ENCODE measurements at places on chromosomes 16 and 17. TPM values are rescaled to one million over a fixed set of nuclear protein-coding genes. Genes with fewer than 3 reads are reported as not detected.
A peak's percentile ranks its signal among the peaks of the same experiment; 100 is the strongest.

CLEC19A gene
- not detected for total RNA-seq

OR1A1 gene
- not detected for total RNA-seq

- H3K4me1 ChIP-seq, result peaks cover 12% of the 10 kb centered on the region
- H3K27ac ChIP-seq, result no peak overlapping the region
- no peak for DNase-seq
- H3K36me3 ChIP-seq, result peaks cover 4% of the 10 kb centered on the region
Measured at GRCh38 chr16:89670496-89671431, 13.1 kb downstream of the SPATA33 start.

KLHL10 gene
- not detected for total RNA-seq

GRCh38 chr17:8924595-8924994 is 40.9 kb downstream of the PIK3R5 start:
- H3K36me3 ChIP-seq, result peaks cover 52% of the 10 kb centered on the region
- no peak overlapping the region for H3K27ac ChIP-seq
- DNase-seq, result no peak
- peaks cover 16% of the 10 kb centered on the region for H3K4me1 ChIP-seq
- no peak overlapping the region for H3K4me3 ChIP-seq

- no peaks in the 10 kb centered on the region for H3K4me1 ChIP-seq
- no peak for DNase-seq
- no peaks in the 10 kb centered on the region for H3K27me3 ChIP-seq
- no peak overlapping the region for H3K27ac ChIP-seq
- H3K36me3 ChIP-seq, result no peaks in the 10 kb centered on the region
- no peak overlapping the region for H3K4me3 ChIP-seq
Measured at GRCh38 chr16:51971184-51971583, 575.8 kb downstream of the TOX3 start.

GRCh38 chr17:61617330-61617729 is 26.3 kb upstream of the NACA2 start:
- H3K27me3 ChIP-seq, result peaks cover 16% of the 10 kb centered on the region
- peaks cover 4% of the 10 kb centered on the region for H3K4me1 ChIP-seq
- no peak for DNase-seq
- H3K36me3 ChIP-seq, result peaks cover 4% of the 10 kb centered on the region

LITAFD gene
- not detected for total RNA-seq

DNA sequence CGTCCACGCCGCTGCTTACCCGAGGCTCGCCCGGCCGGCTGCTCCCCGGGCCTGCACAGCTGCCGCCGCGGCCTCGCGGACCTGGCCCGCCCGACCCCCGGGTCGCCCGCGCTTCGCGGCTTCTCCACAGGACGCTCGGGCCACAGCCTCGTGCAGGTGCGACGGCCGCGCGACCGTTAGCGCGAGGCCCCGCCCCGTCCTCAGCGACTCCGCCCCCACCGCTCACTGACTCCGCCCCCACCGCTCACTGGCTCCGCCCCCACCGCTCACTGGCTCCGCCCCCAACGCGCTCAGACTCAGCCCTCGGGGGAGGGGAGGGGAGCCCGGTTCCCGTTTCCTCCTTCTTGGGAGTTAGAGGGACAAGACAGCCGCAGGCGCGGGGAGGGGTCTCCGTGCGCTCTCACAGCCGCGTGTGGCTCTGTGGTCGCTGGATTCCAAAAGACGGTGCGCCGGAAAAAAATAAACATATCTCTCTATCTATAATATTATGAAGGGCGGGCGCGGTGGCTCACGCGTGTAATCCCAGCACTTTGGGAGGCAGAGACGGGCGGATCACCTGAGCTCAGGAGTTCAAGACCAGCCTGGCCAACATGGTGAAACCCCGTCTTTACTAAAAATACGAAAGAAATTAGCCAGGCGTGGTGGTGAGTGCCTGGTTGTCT is at the start of gene MEIOB:
Gene MEIOB (minus strand): TSS at position 191 of the 662 bp plus-strand sequence. CDS start 3,989 bp downstream, outside the sequence.
- H3K27ac ChIP-seq, result no peak within 1 kb of the TSS
- H3K27me3 ChIP-seq, result peaks cover 12% of the 10 kb centered on the region
- no peak within 1 kb of the TSS for H3K4me3 ChIP-seq
- H3K36me3 ChIP-seq, result no peaks in the 10 kb centered on the region

DNA sequence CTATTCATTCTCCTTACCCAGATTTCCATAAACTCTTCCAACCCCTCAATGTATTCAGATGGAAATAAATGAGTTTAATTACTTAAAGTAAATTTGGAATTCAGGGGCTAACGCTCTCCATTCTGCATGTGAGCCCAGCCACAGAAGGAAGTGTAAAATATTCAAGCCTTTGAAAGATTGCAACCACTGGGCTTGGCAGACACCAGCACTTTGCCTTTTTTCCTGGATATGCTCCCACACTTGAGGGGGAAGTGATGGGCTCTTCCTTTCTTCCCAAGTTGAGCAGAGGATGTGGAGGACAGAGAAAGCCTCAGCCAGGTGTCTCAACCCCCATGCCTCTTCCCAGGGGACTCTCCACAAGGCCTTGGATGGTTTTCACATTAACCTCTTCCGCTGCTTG is 825.1 kb upstream of the EEF2KMT start:
- no peaks in the 10 kb centered on the region for H3K36me3 ChIP-seq
- no peaks in the 10 kb centered on the region for H3K4me1 ChIP-seq
- no peak overlapping the region for H3K27ac ChIP-seq

DNA sequence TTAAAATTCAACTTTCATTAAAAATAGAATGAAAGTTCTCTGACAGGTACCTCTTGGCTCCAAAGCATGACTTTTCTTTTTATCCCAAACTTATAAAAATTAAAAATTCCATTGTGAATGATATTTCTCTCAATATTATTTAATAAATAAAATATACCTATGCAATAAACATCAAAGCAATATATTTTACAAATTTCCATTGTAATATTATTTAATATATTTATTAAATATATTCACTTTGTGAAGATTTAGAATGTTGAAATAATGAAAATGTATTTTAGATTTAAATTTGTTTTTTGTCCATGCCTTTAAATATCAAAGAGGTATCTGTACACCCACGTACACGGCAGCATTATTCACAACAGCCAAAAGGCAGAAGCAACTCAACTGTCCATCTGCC is 147.8 kb downstream of the CEP112 start:
- H3K27me3 ChIP-seq, result no peaks in the 10 kb centered on the region
- no peaks in the 10 kb centered on the region for H3K4me1 ChIP-seq
- no peaks in the 10 kb centered on the region for H3K36me3 ChIP-seq
- no peak for DNase-seq
- no peak overlapping the region for H3K4me3 ChIP-seq

AHSP gene
- total RNA-seq, result not detected

GRCh38 chr17:50638966-50639713 is 4.5 kb downstream of the ABCC3 start:
- peaks cover 33% of the 10 kb centered on the region for H3K27me3 ChIP-seq
- no peak overlapping the region for H3K27ac ChIP-seq
- no peaks in the 10 kb centered on the region for H3K4me1 ChIP-seq
- H3K4me3 ChIP-seq, result no peak overlapping the region

TLCD3A gene
- 17.9 TPM for total RNA-seq

C16orf87 gene
- 7.5 TPM for total RNA-seq

DNA sequence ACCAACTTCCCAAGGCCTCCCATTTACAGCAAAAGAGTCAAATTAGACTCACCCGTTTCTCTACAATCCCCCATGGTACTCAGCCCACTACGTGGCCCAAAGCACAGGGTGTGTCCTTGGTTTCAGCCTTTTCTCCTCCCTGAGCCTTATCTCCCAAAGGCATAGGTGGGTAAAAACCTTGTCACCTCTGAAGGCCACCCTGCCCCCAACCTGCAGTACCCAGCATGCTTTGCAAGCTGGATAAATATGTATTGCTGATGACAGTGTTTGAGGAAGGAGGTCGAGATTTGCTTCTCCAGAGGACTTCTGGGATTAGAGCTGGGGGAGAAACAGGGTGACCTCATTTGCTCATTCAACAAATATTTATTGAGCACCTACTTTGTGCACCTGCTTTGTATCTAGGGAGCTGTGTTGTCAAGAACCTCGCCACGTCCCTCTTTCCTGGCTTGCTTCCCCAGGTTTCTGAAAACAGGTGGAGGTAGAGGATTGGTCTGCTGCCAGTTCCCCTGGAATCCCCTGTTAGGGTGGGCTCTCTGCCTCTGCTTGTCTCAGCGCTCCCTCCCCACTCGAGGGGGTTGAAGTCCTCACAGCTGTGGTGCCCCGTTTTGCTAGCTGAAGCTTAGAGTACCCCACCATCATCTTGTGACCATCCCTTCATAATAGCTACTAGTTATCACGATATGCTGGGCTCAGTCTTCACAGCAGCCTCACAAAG is 3.0 kb downstream of the LASP1 start:
- peaks cover 74% of the 10 kb centered on the region for H3K4me1 ChIP-seq
- H3K36me3 ChIP-seq, result peaks cover 50% of the 10 kb centered on the region
- no peak for DNase-seq
- peak overlapping the region; percentile 83 for H3K27ac ChIP-seq
- H3K4me3 ChIP-seq, result peak overlapping the region; percentile 99

CTRB2 gene
- not detected for total RNA-seq

DNA sequence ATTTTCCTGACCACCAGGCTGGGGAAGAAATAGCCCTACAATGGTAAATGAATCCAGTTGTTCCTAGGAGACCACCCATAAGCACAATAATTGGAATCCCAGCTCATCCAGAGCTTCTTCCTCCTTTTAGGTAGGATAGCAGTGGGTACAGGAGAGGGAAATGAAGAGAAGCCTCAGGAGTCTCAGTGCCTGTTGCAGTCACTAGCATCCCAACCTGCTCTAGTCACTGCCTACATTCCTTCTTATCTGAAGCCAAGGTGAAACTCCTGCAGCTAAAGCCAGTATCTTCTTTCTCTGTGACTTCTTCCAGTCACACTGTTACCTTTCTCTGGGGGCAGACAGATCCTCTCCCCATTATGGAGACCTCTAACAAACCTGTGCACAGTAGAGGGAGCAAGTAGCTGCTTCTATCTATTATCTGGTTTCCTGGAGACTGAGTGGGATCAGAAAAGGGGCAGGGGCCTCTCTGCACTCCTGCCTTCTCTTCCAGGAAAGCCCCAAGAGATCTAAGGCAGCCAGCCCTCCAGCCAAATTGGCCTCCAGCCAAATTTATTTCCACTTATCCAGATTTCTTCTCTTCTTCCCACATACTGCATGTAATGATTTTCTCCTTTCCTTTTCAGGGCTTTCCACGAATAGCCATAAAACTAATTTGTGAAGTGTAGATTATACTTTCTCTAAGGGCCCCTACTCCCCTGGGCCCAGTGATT is 85.5 kb downstream of the SSH2 start:
- peaks cover 2% of the 10 kb centered on the region for H3K36me3 ChIP-seq
- no peak for DNase-seq
- H3K4me3 ChIP-seq, result no peak overlapping the region
- H3K27ac ChIP-seq, result no peak overlapping the region
- H3K4me1 ChIP-seq, result no peaks in the 10 kb centered on the region
- no peaks in the 10 kb centered on the region for H3K27me3 ChIP-seq

- H3K4me1 ChIP-seq, result peaks cover 2% of the 10 kb centered on the region
- H3K27me3 ChIP-seq, result peaks cover 10% of the 10 kb centered on the region
- no peak overlapping the region for H3K27ac ChIP-seq
- no peaks in the 10 kb centered on the region for H3K36me3 ChIP-seq
- DNase-seq, result no peak
Measured at GRCh38 chr17:19987897-19988296, 10.3 kb upstream of the AKAP10 start.

TRIM25 gene
- total RNA-seq, result 131 TPM

RASL10B gene
- total RNA-seq, result 0.10 TPM

GJC1 gene
- 2.2 TPM for total RNA-seq

CMIP gene
- 62.5 TPM for total RNA-seq

GRCh38 chr17:31997005-31997404 is 10.2 kb upstream of the LRRC37B start:
- H3K4me1 ChIP-seq, result peaks cover 2% of the 10 kb centered on the region
- no peaks in the 10 kb centered on the region for H3K27me3 ChIP-seq
- DNase-seq, result no peak
- H3K36me3 ChIP-seq, result peaks cover 46% of the 10 kb centered on the region
- no peak overlapping the region for H3K27ac ChIP-seq

RHBDL1 gene
- total RNA-seq, result 1.4 TPM

- no peaks in the 10 kb centered on the region for H3K4me1 ChIP-seq
Measured at GRCh38 chr17:79547586-79547985, 63.3 kb downstream of the RBFOX3 start.

DNA sequence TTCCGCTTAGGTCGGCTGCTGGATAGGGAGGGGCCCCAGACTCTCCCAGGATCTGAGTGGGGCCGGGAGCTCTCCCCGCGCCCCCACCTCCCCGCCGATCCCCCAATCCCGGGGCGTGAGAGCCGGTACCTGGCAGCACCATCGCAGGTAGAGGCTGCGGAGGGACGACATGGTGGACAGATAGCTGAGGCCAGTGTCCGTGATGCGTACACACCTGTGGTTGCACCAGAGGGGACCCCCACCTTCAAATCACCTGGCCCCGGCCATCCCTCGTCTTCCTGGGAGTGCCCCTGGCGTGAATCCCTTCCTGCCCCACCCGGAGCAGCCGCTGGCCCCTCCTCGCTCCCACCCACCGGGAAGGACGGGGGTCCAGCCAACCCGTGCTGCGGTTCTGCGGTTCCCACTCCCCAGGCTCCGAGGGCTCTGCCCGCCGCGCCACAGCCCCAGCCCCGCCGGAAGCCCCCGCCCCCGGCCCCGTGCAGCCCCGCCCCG is 4.7 kb upstream of the WDR24 start:
- H3K4me1 ChIP-seq, result peaks cover 36% of the 10 kb centered on the region
- H3K36me3 ChIP-seq, result no peaks in the 10 kb centered on the region
- H3K27ac ChIP-seq, result no peak overlapping the region
- peaks cover 23% of the 10 kb centered on the region for H3K27me3 ChIP-seq

- peaks cover 17% of the 10 kb centered on the region for H3K36me3 ChIP-seq
- peak overlapping the region; percentile 93 for H3K27ac ChIP-seq
- peak; percentile 54 for DNase-seq
Measured at GRCh38 chr16:3716831-3717234, 491 bp downstream of the TRAP1 start.

DNA sequence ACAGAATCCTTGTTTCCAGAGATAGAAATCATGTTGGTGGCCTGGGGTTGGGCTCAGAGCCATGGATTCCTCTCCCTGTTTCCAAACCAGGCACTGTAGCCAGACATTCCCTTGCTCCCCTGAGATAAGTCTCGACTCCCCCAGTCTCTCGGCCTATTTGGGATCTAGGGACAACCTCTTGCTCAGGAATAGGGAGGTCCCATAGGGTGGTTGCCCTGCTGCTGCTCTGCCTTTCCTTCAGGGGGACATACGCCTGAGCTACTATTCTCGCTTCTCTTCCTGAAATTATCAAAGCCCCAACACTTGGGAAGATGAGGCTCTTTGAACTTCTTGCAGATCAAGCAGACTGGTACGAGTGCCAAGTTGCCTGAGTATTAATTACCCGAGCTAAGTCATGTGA is 58.0 kb downstream of the TBX4 start:
- no peak overlapping the region for H3K27ac ChIP-seq
- no peaks in the 10 kb centered on the region for H3K4me1 ChIP-seq
- no peaks in the 10 kb centered on the region for H3K36me3 ChIP-seq
- no peak overlapping the region for H3K4me3 ChIP-seq

SPEM3 gene
- not detected for total RNA-seq

GRCh38 chr17:17783116-17783824 is 53.5 kb downstream of the SREBF1 start:
- peaks cover 25% of the 10 kb centered on the region for H3K4me1 ChIP-seq
- H3K27me3 ChIP-seq, result peaks cover 13% of the 10 kb centered on the region
- H3K36me3 ChIP-seq, result no peaks in the 10 kb centered on the region
- no peak overlapping the region for H3K27ac ChIP-seq

GRCh38 chr17:35175638-35176415 is 18.4 kb downstream of the SLC35G3 start:
- no peak overlapping the region for H3K27ac ChIP-seq
- peaks cover 13% of the 10 kb centered on the region for H3K36me3 ChIP-seq
- H3K27me3 ChIP-seq, result no peaks in the 10 kb centered on the region

LGALS9C gene
- total RNA-seq, result 2.6 TPM

GRCh38 chr16:86986809-86987487 is 330.2 kb downstream of the C16orf95 start:
- DNase-seq, result no peak
- no peaks in the 10 kb centered on the region for H3K36me3 ChIP-seq
- no peak overlapping the region for H3K4me3 ChIP-seq
- no peaks in the 10 kb centered on the region for H3K27me3 ChIP-seq

CLEC3A gene
- not detected for total RNA-seq

All from activated CD8-positive, alpha-beta T cell treated with anti-CD3 and anti-CD28 coated beads, Interleukin-2, amount 10 ng/mL, durations not matched to agents 7 days and 5 days (primary cell).